ENCODE measurements at places on chromosomes 7 and 10. TPM values are rescaled to one million over a fixed set of nuclear protein-coding genes. Genes with fewer than 3 reads are reported as not detected.

CUBN gene
- 3.3 TPM for total RNA-seq

EIF4EBP2 gene
- total RNA-seq, result 22.4 TPM

SH2D4B gene
- 0.36 TPM for total RNA-seq

BAIAP2L1 gene
- not detected for total RNA-seq

PROSER2 gene
- total RNA-seq, result 4.4 TPM

CLDN3 gene
- total RNA-seq, result not detected
